Eye (tissue), 1 donor: ENCODE measurements at places on chromosomes 5 and 9.
A peak's percentile ranks its signal among the peaks of the same experiment; 100 is the strongest.

DNA sequence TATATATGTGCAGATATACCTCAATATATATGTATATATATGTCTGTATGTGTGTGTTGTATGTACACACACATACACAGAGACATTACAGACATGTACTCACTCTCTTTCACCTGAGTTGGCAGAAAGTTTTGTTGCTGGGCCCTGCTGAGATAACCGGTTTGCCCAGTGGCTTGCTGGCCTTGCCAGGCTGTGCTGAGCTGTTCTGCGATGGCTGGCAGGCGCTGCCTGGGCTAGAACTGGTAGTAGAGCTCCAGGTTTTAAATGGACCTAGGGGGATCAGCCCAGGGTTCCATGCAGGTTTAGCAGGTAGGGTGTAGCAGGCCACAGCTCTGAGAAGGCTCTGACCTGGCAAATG lies 394.3 kb downstream of the GADD45G start:
- DNase-seq, result no peak

- no peak for DNase-seq
Observed at GRCh38 chr9:121380846-121381245, 10.8 kb upstream of the STOM start.

DNA sequence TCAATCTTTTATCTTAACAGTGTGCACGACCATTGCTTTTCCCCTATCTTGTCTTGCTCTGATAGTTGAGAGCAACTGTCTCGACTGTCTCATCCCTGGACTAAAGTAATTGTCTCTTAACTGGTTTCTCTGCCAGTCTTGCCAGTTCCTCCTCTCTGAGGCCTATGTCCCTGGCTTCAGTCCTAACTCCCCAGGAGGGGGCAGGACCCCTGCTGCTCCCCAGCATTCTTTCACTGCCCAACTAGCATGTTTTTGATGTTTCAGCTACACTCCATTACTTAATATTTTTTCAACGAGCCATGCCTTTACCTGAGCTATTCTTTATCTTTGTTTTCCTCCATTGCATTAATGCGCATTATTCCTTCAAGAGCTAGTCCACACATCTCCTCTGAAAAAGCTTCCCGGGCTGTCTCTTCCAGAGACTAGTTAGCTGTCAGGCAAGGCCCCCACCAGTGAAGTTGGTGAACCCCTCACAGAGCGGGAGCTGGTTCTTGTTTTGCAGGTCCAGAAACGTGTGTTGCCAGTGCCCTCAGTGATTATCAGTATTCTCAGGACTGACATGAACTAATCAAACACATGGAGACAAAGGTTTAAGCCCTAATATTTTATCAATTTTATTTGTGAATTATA lies 291.7 kb upstream of the KCNN2 start:
- no peak for DNase-seq

GRCh38 chr9:121268851-121269641 lies 1.1 kb downstream of the GSN start:
- peak; percentile 24 for DNase-seq

GRCh38 chr5:80190960-80191359 lies 64.9 kb downstream of the SERINC5 start:
- DNase-seq, result no peak

GRCh38 chr5:115542086-115542485 lies 2.5 kb downstream of the FEM1C start:
- peak; percentile 47 for DNase-seq

DNA sequence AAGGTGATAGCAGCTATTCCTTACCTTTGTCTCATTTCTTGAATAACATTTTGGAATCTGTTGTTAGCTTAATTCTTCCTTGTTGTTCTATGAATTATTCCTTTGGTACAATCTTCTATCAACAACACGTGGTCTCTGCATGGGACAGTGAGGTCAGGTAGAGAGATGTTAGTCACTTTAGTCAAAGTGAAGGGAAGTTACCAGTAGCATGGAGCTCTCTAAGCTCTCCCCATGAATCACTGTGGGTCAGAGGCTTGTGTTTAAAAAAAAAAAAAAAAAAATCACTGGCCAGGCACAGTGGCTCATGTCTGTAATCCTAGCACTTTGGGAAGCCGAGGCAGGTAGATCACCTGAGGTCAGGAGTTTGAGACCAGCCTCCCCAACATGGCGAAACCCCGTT lies 116.0 kb downstream of the GOLPH3 start:
- DNase-seq, result no peak

DNA sequence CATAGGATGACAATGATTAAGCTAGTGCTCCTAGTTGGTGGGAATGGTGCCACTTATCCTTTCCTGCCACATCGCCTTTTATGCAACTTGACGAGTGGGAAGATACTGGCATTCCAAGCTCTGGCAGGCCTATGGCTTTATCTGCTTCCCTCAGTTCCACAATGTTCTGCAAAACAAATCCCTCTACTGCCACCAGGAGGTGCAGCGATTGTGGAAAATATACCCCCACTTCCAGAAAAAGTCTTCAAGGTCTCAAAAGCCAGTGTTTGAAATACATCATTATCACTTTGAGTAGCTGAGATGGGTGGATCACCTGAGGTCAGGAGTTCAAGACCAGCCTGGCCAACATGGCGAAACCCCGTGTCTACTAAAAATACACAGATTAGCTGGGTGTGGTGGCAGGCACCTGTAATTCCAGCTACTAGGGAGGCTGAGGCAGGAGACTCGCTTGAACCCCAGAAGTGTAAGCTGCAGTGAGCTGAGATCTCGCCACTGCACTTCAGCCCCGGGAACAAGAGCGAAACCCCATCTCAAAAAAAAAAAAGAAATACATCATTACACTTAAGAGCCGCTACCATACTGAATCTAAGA lies 3.4 kb downstream of the CLINT1 start:
- peak; percentile 68 for DNase-seq
